ENCODE measurements at places on chromosomes 13 and 19. TPM values are rescaled to one million over a fixed set of nuclear protein-coding genes. Genes with fewer than 3 reads are reported as not detected.
A peak's percentile ranks its signal among the peaks of the same experiment; 100 is the strongest.

GRCh38 chr19:17409990-17410389, 4.6 kb upstream of the BST2 start:
- DNase-seq: no peak

DNA sequence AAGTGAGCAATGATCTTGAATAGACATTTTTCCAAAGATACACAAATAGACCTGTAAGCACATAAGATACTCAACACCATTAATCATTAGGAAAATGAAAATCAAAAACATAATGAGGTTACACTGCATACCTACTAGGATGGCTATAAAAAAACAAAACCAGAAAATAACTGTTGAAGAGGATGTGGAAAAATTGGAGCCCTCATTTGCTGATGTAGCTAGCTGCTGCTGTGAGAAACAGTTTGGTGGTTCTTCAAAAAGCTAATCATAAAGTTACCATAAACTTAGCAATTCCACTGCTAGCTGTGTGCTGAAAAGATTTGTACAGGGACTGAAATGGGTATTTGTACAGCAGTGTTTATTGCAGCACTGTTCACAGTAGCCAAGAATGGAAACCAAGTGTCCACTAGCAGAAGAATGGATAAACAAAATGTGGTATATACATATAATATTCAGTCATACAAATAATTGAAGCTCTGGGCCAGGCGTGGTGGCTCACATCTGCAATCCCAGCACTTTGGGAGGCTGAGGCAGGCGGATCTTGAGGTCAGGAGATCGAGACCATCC, 46.2 kb downstream of the PDS5B start:
- DNase-seq: no peak

Gene LAIR2
- total RNA-seq: not detected

GRCh38 chr19:33442706-33443105, 69.2 kb downstream of the CEBPG start:
- no peak for DNase-seq

Gene CEACAM20
- total RNA-seq: not detected

DNA sequence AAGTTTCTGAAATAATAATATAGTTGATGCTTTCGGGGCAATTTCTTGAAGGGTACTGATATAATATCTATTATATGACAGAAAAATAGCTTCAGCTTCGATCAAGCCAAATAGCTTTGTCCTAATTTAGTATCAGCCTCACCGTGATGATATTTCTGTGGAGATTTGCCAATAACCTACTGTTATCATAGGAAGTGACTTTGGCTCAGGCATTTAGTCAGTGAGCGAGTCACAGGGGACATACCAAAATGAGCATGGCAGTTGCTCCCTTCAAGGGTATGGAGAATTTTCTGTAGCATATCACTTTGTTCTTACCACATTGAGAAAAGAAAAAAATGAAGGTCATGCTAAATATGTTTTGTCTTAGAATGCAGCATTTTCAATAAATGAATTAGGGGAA, 767.6 kb upstream of the SLITRK1 start:
- DNase-seq: no peak

Gene VWA8
- 12.6 TPM for total RNA-seq

GRCh38 chr19:47676811-47677210, 36.4 kb upstream of the EHD2 start:
- no peak for DNase-seq

- peak; percentile 46 for DNase-seq
These were observed 492 bp downstream of the TMEM147 start for GRCh38 chr19:35545855-35546381.

Gene TMEM91
- total RNA-seq: 9.2 TPM

DNA sequence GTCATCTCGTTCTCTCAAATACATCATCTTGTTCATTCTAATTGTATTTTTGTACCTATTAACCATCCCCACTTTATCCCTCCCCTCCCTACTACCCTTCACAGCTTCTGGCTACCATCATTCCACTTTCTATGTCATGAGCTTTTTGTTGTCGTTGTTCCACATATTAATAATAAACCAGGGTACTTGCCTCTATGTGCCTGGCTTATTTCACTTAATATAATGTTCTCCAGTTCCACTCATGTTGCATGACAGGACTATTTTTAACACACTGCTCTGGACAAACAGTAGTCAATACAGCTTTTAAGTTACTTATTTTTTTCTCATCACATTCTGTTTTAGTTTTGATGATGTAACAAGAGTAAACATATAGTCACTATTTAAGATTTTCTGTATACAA, 872.3 kb downstream of the SLITRK1 start:
- DNase-seq: no peak

GRCh38 chr13:50291611-50292010, 276.4 kb downstream of the KCNRG start:
- DNase-seq: no peak

GRCh38 chr13:28043224-28043623, 54.7 kb upstream of the URAD start:
- DNase-seq: no peak

Gene BST2
- total RNA-seq: 6.5 TPM

Gene RFX2
- 4.4 TPM for total RNA-seq

DNA sequence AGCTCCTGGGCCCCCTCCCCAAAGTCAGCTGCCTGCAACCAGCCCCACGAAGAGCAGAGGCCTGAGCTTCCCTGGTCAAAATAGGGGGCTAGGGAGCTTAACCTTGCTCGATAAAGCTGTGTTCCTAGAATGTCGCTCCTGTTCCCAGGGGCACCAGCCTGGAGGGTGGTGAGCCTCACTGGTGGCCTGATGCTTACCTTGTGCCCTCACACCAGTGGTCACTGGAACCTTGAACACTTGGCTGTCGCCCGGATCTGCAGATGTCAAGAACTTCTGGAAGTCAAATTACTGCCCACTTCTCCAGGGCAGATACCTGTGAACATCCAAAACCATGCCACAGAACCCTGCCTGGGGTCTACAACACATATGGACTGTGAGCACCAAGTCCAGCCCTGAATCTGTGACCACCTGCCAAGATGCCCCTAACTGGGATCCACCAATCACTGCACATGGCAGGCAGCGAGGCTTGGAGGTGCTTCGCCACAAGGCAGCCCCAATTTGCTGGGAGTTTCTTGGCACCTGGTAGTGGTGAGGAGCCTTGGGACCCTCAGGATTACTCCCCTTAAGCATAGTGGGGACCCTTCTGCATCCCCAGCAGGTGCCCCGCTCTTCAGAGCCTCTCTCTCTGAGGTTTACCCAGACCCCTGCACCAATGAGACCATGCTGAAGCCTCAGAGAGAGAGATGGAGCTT, 4.7 kb upstream of the CEACAM5 start:
- DNase-seq: no peak

Gene KIR2DL4
- total RNA-seq: not detected

DNA sequence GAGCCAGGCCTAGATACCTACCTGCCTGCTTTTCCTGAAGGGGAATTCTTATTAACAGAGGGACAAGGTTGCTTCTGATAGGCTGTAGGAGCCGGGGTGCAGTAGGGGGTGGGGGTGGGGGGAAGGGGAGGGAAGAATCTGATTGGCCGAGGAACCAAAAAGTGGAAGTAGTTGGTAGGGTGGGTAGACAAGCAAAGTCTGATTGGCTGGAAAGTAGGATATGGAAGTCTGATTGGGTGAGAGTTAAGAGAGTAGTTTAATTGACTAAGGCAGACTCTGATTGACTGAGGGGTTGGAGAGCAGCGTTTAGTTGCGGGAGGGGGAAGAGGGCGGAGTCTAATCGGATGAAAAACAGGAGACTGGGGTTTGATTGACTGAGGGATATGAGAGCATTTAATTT, 9.4 kb upstream of the CYP4F22 start:
- DNase-seq: no peak
